ENCODE measurements at places on chromosomes 7 and 10.

DNA sequence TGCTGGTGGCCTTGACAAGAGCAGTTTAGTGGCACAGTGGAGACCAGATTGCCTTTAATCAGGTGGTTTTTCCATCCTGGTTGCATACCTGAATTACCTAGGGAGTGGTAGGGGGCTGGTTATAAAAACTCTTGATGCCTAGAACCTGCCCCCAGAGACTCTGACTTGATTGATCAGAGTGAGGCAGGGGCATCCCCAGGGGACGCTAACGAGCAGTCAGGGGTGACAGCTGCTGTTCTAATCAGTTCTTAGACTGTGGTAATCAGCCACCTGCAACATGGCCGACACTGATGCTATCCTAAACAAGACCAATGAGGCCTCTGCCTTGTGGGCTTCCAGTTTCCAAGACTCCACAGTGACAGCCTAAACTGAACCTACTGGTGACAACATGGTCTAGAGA, 2.0 kb upstream of the OPALIN start:
- DNase-seq = no peak

GRCh38 chr10:77861366-77861765, 65.2 kb downstream of the DLG5 start:
- no peak for DNase-seq

DNA sequence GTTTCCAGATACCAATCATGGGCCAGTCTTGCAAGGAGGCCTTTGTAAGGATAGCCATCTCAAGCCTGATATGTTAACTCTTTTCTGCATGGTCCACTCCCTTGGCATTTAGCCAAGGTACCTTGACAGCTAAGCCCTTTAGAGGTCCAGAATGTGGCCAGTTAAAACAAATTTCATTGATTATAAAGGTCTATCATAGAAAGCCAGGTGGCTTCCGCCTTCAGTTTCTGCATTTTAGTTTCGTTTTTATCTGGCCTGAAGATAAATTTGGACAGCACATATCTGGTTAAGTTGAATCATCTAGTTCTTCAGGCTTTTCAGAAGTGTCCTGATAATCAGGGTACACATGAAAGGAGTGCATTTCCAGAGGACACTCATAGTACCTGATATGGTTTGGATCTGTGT, 30.7 kb downstream of the ANKIB1 start:
- DNase-seq = no peak

DNA sequence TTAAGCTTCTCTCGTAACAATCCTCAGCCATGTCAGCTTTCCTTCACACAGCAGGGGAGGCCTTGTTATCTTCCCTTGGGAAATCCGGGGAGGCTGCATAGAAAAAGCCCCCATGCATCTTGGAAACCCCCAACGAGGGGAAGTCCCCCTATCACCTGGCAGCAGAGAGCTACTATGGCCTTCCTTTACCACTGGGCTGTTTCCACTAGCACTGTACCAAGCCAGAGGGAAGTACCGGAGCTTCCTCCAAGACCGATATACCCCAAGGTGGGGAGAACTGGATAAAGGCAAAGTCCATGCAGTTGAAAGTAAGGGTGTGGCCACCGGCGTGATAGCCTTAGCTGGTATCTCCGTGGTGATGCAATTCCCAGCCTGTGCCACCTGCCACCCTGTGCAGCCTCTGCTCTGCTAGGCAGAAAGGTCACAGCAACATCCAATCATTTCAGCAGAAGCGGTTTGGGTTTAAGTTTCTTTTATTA, 4.4 kb upstream of the CLIP2 start:
- no peak for DNase-seq

DNA sequence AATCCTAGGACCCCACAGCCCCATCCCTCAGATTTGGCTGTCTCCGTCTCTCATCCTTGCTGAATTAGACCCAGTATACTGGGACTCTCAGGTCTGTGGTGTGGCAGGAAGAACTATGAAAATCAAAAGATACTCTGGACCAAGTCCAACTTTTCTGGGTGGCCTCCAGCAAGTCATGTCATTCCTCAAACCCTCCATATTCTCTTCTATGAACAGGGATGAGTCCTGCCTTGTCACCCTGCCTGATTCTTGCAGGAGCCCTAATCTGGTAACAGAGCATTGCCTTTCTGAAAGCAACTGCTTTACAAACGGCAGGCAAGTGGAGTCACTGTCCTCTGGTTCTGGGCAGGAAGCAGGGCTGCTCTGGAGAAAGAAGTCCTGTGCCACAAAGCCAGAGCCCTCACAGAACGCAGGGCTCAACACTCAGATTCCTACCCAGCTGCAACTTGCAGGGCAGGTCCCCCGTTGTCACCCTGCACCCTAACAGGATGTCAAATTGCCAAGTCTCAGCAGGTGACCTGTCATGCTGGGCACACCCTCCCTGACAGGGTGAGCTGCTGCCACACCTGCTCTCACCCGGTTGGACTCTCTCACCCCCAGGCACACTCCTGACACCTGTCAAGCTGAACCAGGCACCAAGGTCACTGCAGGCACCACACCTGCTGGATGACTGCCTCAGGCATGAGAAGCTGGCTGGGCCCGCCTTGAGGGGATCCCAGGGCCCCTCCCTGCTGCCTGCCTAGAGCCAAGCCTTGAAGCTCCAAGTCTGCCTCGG, 227.7 kb downstream of the KCNMA1 start:
- peak; percentile 55 for DNase-seq
